Stimulated activated CD8-positive, alpha-beta memory T cell treated with anti-CD3 and anti-CD28 coated beads, Interleukin-7, amount 100 ng/mL, for 1 hour (primary cell): ENCODE measurements at places on chromosomes 5 and 9.

DNA sequence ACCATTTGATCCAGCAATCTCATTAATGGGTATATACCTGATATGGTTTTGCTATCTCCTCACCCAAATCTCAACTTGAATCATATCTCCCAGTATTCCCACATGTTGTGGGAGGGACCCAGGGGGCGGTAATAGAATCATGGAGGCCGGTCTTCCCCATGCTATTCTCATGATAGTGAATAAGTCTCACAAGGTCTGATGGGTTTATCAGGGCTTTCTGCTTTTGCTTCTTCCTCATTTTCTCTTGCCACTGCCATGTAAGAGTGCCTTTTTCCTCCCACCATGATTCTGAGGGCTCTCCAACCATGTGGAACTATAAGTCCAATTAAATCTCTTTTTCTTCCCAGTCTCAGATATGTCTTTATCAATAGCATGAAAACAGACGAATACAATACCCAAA lies 74.5 kb upstream of the APC start:
- no peak for DNase-seq

DNA sequence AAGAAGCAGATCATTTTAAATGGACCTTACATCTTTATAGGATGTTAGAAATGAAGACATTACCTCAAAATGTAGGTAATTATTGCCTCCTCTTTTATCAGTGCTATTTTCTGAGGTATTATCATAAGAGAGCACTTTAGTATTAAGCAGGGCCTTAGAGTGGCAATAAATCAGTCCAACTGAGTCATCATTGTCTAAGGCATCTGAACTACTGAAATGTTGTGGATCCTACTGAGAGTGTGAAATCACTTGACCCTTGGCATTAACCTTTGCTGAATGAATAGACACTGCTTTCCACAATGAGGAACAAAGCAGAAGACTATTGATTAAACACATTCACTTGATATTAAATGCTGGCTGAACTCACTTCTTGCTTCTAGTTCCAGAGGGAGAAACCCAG lies 224.6 kb upstream of the ARRDC3 start:
- DNase-seq: no peak

- DNase-seq: no peak
Observed at GRCh38 chr5:180088561-180088960, 17.0 kb upstream of the RNF130 start.

- DNase-seq: peak; percentile 75
Observed at GRCh38 chr9:132235894-132236661, 74.2 kb downstream of the NTNG2 start.

DNA sequence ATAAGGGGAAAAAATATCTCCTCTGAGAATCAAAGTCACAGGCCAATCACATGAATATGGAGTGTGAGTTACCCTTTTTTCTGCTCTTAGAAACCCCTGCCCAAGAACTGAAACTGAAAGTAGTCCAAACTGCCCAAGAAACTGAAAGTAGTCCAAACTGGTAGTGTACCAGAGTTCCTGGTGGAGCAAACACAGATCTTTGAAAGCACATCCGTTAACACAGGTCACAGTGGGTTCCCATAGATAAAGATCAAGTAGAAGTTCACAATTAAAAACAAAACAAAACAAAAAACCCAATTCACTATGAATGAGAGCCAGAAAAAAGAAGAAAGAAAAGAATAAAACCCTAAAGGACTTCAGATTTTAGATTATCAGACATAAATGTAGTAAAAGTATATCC lies 332.4 kb upstream of the EFNA5 start:
- no peak for DNase-seq

- DNase-seq: no peak
Observed at GRCh38 chr5:96207420-96207819, 225.6 kb downstream of the PCSK1 start.

DNA sequence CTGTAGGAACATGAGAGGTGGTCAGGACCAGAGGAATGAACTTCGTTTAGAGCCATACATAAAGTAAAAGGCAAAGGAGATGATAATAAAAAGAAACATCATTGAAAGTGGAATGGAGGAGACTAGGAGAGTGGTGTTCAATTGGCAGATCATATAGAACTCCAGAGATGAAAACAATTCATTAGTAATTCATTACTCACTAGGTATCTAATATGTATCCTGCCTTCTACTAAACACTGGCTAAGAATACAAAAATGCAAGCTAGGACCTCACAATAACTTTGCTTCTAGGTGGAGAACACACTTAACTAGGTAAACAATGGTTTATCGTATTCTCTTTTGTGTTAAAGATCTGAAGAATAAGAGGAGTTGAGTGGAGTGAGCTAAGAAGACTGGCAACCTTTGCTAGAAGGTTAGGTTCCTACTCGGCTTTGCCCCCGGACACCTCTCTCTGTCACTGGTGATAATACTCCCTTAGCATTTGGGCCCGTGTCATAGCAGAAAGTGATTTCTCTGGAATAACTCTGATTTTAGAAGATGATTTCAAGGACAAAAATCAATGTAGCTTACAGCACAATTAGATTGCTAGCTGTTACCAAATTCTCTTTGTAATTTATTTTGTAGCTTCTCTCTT lies 88.6 kb upstream of the IFNE start:
- no peak for DNase-seq

DNA sequence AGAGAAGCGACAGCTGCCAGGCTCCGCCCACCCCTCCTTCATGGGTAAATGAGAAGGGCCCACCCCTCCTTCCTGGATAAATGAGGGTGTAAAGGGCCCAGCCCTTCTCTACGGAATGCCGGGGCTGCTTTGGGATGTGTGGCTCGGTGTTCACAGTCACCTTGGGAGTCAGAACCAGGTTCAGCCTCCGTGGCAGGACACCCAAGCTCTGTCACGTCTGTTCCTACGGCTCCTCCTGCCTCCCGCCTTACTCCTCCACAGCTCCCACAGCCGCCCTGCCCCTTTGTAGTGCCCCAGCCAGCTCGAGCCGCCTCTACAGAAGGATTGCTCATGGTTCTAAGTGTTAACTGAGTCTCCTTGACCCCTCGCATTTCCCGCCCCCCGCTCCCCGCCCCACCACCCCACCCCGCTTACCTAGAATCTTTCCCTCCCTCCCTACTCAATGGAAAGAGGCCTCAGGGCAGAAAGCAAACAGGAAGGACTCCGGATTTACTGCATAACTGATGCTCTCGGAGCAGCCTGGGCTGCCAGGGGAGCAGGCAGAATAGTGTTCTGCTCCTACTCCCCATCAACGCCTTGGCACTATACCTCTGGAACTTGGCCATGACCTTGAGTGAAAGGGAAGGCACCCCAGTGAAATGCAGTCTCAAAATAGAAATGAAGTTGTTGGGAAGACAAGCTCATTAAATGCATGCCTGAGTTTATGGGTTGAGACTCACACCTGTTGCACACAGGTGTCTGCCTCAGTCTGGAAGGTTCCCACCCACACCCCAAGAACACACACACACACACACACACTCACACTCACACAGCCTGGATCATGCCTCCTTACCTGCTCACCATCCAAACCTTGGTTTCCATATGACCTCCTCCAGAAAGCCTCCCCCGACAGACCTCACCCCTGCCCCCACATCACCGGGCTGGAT lies 59.6 kb downstream of the NEURL1B start:
- no peak for DNase-seq

- no peak for DNase-seq
Observed at GRCh38 chr5:125219710-125220109, 473.3 kb upstream of the ZNF608 start.

GRCh38 chr5:139898981-139899380 lies 103.4 kb downstream of the PSD2 start:
- no peak for DNase-seq

DNA sequence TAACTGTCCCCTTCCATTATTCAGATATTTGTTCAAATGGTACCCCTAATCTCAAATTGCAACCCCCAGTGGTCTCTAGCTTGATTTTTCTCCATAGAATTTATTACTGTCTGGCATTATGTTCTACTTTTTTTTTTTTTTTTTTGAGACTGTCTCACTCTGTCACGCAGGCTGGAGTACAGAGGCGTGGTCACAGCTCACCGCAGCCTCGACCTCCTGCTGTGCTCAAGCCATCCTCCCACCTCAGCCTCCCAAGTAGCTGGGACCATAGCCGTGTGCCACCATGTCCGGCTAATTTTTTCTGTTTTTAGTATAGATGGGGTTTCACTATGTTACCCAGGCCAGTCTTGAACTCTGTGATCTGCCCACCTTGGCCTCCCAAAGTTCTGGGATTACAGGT lies 2.0 kb upstream of the REEP5 start:
- no peak for DNase-seq

GRCh38 chr9:69155341-69156030 lies 18.6 kb upstream of the TJP2 start:
- no peak for DNase-seq

GRCh38 chr9:127883959-127884358 lies 6.5 kb upstream of the AK1 start:
- no peak for DNase-seq

DNA sequence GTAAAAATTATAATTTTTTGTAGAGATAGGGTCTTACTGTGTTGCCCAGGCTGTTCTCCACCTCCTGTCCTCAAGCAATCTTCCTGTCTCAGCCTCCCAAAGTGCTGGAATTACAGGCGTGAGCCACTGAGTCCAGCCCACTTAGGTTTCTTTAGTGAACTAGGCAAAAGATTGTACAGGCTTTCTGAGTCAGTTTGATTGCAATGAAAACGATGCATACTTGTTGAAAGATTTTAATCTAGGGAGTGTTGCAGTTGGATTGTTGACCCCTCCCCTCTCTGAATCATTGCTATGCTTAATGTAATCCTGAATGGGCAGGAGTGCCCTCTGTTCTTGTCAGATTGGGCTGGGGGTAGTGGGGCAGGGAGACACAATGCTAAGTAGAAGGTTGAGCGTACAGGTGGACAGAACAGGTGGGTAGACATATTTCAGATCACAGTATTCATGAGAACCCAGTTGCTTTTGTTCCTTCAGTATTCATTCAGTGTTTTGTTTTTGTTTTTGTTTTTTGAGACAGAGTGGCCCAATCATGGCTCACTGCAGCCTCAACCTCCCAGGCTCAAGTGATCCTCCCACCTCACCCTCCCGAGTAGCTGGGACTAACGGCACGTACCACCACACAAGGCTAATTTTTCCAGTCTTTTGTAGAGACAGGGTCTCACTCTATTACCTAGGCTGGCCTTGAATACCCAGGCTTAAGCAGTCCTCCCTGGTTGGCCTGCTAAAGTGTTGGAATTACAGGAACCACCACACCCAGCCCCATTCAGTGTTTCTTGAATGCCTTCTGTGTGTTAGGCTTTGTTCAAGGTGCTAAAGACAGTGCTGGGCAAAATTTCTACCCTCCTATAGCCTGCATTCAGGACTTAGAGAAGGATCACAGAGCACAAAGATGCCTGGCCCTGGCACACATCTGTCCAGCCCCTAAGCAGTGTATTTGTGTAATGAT lies 70.1 kb downstream of the KIAA1958 start:
- DNase-seq: no peak

DNA sequence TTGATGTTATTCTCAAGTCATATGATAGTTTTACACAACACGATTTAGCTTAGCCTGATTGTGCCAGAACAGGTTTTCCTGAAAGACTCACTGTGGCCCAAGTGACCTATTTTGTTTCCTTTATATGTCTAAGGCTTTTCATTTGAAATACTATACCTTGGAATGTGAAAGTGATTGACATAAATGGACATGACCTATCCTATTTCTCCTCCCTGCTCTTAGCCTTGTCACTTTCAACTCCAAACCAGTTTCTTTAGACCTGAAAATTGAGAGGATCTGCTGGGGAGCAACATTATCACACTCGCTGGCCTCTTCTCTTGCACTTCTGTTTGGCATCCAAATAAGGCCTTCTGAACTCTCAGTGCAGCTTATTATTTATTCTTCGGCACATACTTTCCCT lies 496.8 kb downstream of the MAT2B start:
- no peak for DNase-seq

DNA sequence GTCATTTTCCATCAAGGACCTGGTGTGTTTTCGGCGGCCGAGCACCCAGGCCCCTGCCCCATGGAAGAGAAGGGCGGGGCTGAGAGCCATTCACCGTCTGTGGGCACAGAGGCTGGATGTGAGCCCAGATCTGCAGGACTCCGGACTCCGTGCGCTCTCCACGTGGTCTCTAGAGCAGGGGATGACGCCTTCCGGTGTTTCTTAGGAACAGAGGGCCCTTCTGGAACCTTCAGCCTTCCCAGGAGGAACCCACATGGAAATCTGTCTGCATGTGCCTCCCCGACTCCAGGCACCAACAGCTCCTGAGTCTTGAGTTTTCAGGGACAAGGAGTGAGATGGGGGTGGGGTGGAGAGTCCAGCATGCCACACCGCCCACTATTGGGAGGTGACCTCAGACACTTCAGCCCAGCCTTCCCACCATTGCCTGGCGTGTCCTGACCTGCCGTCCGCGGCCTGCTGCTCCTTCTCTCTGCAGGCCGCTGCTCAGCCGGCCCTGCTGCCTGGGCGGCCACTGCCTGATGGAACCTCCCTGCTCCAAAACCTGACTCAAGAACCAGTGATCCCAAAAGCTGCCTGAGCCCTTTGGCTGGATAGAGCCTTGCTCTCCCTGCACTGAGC lies 2.4 kb upstream of the RXRA start:
- no peak for DNase-seq

DNA sequence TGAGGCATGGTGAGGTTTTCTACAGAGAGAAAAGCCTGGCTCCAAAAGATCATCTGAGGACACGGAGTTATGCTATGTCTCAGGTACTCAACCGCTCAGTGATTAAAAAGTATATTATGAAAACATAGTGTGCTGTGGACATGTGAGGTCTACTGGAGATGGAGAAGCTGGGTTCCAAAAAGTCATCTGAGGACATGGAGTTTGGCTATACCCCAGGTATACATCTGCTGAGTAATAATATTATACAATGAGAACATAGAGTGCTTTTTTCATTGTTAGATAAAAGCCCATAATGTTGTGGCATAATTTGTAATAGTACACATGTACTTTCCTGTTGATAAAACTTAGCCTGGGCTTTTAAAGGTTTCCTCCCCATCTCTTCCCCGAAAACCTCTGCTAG lies 70.7 kb upstream of the SHISAL2B start:
- no peak for DNase-seq

GRCh38 chr9:123058834-123059233 lies 25.4 kb downstream of the GPR21 start:
- DNase-seq: no peak

- no peak for DNase-seq
Observed at GRCh38 chr5:1029282-1029944, 20.8 kb downstream of the NKD2 start.

- no peak for DNase-seq
Observed at GRCh38 chr9:14341437-14342122, 27.6 kb upstream of the NFIB start.

- DNase-seq: no peak
Observed at GRCh38 chr5:127508644-127509373, 8.6 kb upstream of the PRRC1 start.

- DNase-seq: no peak
Observed at GRCh38 chr9:95100071-95100627, 217.4 kb downstream of the FANCC start.

- no peak for DNase-seq
Observed at GRCh38 chr5:124919747-124920525, 173.5 kb upstream of the ZNF608 start.

- DNase-seq: no peak
Observed at GRCh38 chr5:111514087-111514486, 1.8 kb upstream of the STARD4 start.

GRCh38 chr9:18611971-18612370 lies 138.0 kb downstream of the ADAMTSL1 start:
- DNase-seq: no peak

GRCh38 chr9:118059484-118060278 lies 355.5 kb downstream of the TLR4 start:
- DNase-seq: no peak

- no peak for DNase-seq
Observed at GRCh38 chr5:123450640-123451039, 27.4 kb upstream of the CEP120 start.

GRCh38 chr9:96459268-96460007 lies 9.5 kb downstream of the HABP4 start:
- DNase-seq: no peak

GRCh38 chr9:89529243-89530035 lies 31.5 kb upstream of the SEMA4D start:
- DNase-seq: no peak
